ENCODE measurements at places on chromosomes 11 and 22.

DNA sequence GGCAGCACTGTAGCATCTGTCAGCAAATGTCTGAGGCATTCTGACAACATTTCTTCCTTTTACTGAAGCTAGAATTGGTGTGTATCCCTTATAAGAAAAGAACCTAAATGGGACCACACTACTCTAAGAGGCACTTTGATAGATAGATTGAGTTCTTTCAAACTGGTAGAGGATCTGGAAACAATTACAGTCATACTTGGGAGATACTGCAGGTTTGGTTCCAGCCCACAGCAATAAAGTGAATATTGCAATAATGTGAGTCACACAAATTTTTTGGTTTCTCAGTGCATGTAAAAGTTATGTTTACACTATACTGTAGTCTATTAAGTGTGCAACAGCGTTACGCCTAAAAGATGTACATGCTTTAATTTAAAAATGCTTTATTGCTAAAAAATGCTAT lies 96.9 kb downstream of the SBF2 start:
- no peak for DNase-seq

DNA sequence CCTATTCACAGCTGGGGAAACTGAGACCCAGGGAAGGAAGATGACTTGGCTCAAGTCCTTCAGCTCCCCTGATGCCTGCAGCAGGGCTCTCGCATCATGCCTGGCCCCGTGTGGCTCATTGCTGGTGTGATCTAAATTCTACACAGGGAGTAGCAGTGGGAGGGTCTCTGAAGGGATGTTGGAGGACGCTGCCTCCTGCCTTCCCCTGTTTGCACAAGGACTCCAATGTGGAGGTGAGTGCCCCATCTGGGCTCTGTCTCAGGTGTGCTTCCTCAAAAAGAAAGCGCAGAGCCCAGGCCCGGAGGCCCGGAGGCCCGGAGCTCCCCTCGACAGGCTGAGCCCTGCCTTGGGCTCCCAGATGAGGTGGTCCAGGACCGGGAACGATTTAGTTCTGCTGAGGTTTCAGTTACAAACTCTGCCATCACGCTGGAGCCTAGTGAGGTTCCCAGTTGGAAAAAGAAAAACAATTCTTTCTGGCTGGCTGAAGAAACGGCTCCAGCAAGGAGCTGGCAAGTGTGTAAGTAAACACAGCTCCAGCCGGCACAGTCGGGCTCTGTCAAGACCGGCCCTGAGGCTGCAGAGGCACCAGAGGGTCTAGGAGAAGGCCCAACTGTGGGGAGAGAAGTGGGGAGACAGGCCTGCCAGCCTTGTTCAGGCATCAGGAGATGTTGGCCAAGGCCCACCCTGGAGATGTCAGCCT lies 49.8 kb downstream of the NAT10 start:
- no peak for DNase-seq

- no peak for DNase-seq
Observed at GRCh38 chr22:22936915-22937656, 49.5 kb downstream of the IGLL5 start.

GRCh38 chr11:26995701-26996460 lies 2.0 kb downstream of the FIBIN start:
- DNase-seq: no peak

DNA sequence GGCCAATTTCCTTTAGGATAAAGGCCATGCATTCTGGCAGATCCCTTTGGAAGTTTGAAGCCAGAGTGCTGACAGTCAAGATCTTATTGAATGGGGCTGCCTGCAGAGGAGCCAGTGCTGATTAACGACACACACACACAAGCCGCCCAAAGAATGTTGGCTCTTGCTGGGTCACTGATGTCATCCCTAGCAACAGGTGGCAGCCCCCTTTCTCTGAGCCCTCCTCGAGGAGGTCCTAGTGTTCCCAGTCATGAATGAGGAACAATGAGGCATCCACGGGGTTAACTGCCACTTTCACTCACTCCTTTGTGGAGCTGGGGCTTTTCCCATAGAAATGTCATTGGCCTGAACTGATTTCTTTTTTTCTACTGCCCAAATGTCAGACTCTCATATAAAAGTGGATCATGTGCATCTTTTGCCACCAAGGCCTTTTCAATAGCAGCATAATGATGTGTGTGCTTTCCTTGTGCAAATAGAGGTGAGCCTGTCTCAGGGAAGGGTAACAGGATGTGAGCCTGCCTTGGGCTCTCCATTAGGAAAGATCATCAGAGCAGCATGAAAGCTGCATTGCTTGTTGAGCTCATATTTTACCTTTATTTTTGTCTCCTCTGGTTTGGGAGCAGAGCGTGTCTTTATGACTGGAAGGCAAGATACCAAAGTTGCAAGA lies 301.8 kb upstream of the MTNR1B start:
- no peak for DNase-seq

DNA sequence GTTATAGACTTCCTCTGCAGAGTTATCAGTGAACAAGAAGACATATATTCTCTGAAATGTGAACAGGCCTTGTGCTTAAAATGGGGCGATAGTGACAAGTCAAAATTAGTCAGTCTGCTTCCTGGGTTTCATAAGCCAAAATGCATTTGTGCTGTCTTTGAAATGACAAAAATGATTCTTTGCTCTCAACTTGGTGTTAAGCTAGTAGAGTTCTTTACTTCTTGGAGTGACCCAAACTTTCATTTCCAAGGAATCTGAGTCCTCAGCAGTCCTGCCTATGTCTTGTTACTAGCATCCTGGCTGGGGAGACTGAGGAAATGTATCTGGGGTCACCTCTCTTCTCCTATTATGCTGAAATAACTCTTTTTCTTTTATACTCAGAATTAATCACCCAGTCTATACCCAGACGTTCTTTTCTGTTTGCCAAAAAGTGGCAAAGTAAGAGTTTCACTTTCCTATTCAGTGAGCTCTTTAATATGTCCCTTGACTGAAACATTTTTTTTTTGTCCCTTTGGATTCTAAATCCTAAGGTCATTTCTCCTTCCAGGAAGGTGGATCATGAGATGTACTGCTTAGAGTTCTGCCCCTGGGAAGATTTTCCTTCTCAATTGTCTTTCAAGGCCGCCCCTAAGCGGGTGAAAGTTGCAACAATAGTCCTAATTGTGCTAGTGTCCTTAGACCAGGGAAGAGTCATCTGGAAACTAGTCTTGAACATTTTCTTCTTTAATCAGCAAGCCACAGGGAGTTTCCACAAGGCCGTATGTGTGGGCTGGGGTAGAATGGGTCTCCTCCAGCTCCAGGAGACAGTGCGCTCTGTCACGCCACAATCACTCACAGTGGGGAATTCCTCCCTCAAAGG lies 53.0 kb upstream of the RDX start:
- peak; percentile 82 for DNase-seq

GRCh38 chr11:70802185-70802584 lies 403.9 kb downstream of the CTTN start:
- DNase-seq: no peak

GRCh38 chr11:67048515-67049130 lies 8.0 kb upstream of the RHOD start:
- no peak for DNase-seq

DNA sequence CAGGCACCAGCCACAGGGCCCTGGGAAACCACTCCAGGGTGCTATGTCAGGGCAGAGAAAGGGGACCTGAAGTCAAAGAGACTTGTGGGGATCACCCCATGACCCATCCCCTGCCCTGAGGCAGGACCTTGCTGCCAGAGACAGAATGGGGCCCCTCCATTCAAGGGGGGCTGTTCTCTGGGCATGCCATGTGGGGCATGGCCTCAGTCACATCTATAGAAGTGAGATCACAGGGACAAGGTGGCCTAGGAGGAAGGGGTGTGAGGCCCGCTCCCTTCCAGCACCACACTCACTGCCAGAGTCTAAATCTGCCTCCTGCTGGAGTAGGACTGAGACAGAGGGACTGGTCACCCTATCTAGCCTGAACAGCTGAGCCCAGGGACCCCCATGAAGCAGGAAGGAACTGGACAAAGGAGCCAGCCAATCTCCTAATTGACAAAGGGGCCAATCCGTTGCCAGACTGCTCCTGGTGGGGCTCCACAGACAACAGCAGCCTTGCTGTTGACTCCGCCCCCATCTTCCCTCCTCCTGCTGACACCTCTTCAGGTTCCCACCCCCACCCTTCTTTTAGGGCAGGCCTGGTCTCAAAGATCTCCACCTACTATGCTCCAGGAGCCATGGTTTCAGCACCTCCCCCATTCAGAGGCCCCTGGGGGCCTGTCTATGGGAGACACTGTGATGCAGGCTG lies 26.0 kb downstream of the NEAT1 start:
- no peak for DNase-seq

DNA sequence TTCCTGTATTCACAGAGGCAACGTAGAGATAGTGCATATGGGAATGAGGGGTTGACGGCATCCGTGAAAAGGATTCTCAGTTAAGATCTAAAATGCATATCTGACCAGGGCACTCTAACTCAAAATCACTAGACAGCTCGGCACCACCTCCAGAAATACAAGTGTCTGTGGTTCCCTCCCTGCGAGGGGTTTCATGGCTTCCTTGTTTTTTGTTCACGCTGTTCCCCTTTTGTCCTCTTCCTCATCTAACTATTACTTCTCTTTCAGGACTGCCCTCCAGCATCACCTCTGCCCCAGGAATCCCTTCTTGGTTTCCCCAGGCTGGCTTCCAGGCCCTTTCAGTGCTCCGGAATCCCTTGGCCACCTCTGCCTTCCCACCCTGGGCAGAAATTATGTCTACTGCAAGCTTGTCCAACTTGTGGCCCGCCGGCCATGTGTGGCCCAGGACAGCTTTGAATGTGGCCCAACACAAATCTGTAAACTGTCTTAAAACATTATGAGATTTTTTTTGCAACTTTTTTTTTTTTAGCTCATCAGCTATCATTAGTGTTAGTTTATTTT lies 159.9 kb downstream of the FBXO7 start:
- DNase-seq: no peak

DNA sequence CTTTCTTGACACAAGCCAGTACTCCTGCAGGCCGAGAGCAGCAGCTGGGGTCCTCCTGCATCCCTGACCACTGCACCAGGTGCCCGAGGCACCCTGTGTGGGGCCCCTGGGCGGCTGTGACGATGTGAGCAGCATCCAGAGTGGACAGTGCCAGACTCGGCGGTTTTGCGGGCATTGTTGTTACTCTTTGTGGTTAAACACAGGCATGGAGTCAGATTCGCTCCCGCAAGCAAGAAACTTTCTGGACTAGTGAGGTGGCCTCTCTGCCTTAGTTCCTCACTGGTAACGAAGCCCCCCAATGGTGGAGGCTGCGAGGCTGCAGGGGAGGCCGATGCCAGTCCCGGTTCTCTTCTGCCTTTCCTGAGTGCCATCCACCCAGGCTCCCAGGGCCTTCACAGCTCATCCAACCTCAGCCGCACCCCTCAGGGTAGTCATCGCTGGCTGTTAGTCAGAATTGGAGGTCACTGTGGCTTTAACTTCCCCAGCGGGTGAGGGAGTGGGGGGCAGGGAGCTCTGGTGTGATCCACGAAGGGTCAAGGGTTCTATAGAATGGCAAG lies 3.7 kb upstream of the CLDN5 start:
- DNase-seq: no peak

DNA sequence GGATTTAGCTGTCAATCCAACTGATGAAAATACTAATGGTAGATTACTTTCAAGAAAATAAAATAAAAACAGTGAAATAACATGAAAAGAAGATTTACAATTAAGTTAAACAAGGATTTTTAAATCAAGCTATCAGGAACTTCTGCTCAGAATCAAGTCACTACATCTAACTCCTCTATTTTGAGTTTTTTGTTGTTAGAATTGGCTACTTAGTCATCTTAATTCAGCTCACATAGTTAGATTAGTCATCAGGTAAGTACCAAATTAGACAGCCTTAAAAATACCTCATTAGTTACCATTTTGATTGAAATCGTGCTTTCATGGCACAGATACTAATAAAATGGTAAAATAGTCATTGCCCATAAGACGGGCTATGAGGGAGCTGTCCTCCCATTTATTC lies 35.8 kb downstream of the BTG4 start:
- DNase-seq: no peak

GRCh38 chr11:70612459-70613141 lies 214.3 kb downstream of the CTTN start:
- DNase-seq: no peak

DNA sequence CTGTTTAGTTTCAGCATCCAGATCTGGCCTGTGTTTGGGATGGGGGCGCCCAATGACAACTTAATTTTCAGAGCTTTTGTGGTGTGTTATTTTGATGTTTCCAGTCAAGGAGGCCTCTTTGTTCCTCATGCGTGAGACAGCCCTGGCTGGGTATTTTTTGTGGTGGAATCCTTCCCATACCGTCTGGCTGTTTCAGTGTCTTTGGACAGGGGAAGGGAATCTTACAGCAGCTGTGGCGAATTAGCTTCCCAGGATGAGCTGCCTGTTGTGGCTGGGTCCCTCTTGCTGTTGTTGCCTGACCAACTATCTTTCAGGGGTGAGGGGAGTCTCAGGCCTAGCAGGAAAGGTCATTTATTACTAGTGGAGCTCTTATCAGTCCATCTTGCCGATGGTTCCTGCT lies 138.8 kb downstream of the ARHGAP20 start:
- DNase-seq: no peak

DNA sequence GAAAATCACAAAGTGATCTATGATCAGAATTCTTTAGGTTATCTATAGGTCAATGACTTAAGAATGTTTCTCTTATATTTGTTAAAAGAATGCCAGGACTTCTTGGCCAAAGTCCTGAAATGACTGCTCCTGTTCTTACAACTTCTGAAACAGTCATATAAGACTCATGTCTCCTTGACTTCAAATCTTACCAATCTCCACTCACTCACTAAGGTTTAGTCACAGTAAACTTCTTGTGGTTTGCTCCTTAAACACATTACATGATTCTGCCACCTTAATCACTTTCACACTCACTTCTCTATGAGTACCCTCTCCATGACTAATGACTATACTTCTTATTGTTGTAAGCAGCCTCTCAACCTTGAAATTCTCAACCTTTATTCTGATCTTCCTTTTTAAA lies 648.7 kb upstream of the CCDC179 start:
- DNase-seq: no peak

GRCh38 chr22:44256556-44257485 lies 55.9 kb downstream of the SHISAL1 start:
- DNase-seq: no peak

GRCh38 chr11:114115451-114115928 lies 56.0 kb downstream of the ZBTB16 start:
- no peak for DNase-seq

GRCh38 chr11:118318581-118319336 lies 14.2 kb downstream of the CD3E start:
- DNase-seq: no peak

GRCh38 chr11:87425943-87426342 lies 388.2 kb downstream of the TMEM135 start:
- DNase-seq: no peak

All from stimulated activated naive CD4-positive, alpha-beta T cell treated with Interleukin-2 at 50 U/mL for 16 hours (primary cell).